SK-MEL-5 (cell line): ENCODE measurements at places on chromosomes 3 and 15. TPM values are rescaled to one million over a fixed set of nuclear protein-coding genes. Genes with fewer than 3 reads are reported as not detected.

GRCh38 chr3:141015481-141015880 is 35.7 kb upstream of the SPSB4 start:
- no peak for DNase-seq

- no peak for DNase-seq
Measured at GRCh38 chr15:66153549-66154415, 99.8 kb downstream of the MEGF11 start.

CACNA2D2 gene
- total RNA-seq: 0.21 and 0.80 TPM in 2 replicates

DNA sequence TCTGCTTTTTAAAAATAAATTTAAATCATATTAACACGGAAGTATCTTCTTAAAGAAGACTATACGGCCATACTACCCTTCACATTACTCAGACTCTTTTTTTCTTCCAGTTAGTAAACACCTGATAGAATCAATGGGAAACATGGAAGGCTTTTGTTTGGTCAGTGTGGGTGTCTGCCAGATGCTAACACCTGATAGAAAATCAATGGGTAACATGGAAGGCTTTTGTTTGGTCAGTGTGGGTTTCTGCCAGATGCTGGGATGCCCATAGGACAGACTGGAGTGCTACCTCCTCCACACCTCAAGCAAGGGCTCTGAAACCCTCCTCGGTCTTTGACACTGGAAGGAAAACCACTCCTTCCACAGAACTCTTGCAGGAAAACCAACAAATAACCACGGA is 29.2 kb downstream of the HACL1 start:
- DNase-seq: no peak

ISLR2 gene
- not detected in 2 replicates for total RNA-seq

DNA sequence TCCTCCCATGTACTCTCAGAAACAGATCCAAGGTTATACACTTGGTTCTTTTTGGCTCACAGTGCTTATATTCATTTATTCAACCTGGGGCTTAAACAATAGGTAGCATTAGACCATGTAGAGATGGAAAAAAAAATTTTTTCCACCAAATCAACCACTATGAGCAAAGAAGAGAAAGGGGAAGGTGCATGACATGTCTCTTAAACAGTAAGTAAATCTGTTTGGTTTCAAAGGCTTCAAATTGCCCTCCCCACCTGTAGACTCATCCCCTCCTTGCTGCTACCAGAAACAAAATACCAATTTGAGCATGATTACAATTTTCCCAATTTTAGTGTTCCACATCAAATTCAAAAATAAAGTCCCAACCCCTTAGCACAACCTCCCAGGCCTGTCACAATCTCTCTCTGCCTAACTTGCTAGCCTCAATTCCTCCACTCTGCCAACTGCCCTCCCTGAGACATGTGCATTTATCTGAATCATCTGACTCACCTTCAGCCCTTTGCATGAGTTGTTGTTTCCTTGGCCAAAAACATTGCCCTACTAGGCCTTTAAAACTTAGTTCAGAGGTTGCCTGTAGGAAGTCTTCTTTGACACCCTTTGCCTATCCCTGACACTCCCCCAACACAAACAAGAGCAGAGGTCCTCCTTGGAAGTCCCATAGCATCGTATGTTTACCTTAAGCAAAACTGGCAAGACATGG is 30.3 kb upstream of the TSC22D2 start:
- no peak for DNase-seq

GRCh38 chr15:49621887-49622286 is 1.0 kb downstream of the DTWD1 start:
- no peak for DNase-seq

SAMD7 gene
- not detected in 2 replicates for total RNA-seq

GRCh38 chr3:54549607-54550220 is 378.1 kb downstream of the LRTM1 start:
- DNase-seq: no peak

GRCh38 chr3:40930131-40930538 is 269.2 kb upstream of the CTNNB1 start:
- peak; percentile 44 for DNase-seq

GRCh38 chr3:52299247-52299878 is 11.7 kb downstream of the GLYCTK start:
- DNase-seq: no peak

DNA sequence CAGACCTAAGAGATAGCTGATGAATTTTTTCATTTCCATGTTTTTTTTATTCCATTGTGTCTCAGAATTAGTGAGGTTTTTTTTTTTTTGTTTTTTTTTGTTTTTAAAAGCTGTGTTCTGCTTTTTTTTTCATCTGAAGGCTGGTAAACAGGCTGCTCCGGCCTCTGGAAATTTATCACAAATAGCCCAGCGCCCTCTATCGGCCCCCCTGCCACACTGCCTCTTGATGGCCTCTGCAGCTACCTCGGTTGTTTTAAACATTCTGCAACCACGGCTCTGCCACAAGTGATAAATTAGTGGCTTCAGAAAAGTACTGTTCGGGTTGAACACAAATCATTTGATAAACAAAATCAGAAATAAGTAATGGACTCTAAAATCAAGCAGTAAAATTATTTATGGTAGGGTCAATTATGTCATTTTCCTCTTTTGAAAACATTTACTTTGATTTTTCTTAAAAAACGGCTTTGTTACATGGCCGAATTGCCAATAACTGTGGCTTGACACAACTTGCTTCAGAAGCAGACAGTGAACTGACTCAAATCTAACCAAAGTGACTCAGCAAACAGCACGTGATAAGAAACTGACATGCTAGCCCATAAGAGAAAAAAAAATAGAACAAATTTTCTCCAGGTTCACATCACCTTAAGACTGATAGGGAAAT is 87.8 kb downstream of the RSL24D1 start:
- peak; percentile 76 for DNase-seq

DNA sequence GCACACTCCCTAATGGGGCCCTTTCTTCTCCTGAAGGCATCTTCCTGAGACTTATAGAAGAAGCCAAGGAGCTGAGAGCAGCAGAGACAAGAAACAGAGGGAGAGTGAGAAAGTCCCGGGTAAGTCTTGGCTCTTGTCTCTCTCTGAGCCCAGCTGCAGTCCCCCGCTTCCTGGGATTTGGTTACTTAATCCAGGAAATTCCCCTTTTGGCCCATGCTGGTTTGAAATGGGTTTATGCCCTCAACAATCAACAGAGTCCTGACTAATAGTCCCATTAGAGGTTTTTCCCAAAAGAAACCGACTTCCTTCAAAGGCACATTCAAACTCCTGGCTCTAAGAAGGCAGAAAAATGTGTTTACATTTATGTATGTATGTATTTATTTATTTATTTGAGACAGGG is 22.0 kb downstream of the TMEM158 start:
- DNase-seq: no peak

GRCh38 chr15:99037646-99038045 is 30.1 kb upstream of the PGPEP1L start:
- DNase-seq: no peak

CLDN18 gene
- total RNA-seq: not detected in 2 replicates

DNA sequence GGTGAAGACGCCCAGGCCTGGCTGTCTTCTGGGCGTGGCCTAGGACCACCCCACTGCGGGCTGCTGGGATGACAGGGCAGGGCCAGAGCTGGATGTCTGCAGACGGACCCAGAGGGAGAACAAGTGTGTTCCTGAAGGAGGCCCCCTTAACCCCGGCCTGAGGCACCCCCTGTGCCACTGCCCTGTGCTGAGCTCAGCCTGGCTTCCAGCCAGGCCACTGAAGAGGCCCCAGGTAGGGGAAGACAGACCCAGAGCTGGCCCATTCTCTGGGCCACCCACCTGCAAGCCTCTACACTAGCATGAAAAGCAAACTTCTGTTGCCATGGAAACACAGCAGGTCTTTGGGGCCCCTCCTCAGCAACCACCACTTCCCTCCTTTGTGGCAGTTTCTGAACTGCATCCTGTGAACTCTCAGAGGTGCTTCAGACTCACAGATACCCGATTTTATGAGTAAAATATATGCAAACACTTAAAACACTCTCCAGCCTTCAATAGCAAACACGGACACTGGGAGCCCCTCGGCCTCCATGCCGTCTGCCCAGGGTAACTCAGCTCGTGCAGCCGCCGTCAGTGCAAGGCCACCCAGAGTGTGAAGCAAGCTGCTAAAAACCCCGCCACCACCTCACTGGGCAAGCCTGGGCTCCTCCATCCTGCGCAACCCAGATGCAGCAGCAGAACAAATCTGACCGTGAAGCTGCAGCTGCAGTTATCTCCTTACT is 42.5 kb downstream of the CMTM6 start:
- no peak for DNase-seq

GRCh38 chr3:106092792-106093191 is 224.0 kb upstream of the CBLB start:
- no peak for DNase-seq

IMPG2 gene
- total RNA-seq: 0.03 TPM in 1 of 2 replicates, not detected in the other

- DNase-seq: no peak
Measured at GRCh38 chr15:93088981-93089726, at the start of gene RGMA. Gene RGMA (minus strand): TSS chr15:93089211. CDS start chr15:93088932, 279 bp downstream.

- no peak for DNase-seq
Measured at GRCh38 chr15:25242166-25242879, 196.5 kb downstream of the UBE3A start.
